CD8-positive, alpha-beta memory T cell (primary cell): ENCODE measurements at places on chromosomes 3 and 15. TPM values are rescaled to one million over a fixed set of nuclear protein-coding genes. Genes with fewer than 3 reads are reported as not detected.

Gene MUC4
- polyA plus RNA-seq: not detected

Gene PDIA5
- 4.4 TPM for polyA plus RNA-seq

Gene HAPLN3
- polyA plus RNA-seq: 24.6 TPM

Gene DNAJA4
- 12.3 TPM for polyA plus RNA-seq

Gene B3GALNT1
- polyA plus RNA-seq: 2.0 TPM

GRCh38 chr15:100112636-100113305, 229.0 kb downstream of the ADAMTS17 start:
- no peak for DNase-seq

- peak; percentile 32 for DNase-seq
These were observed 683 bp upstream of the CPEB1 start for GRCh38 chr15:82647835-82648256.

GRCh38 chr3:146100825-146101444, 60.0 kb downstream of the PLOD2 start:
- no peak for DNase-seq

GRCh38 chr3:25410703-25411102, 17.4 kb upstream of the RARB start:
- DNase-seq: no peak

GRCh38 chr3:53188136-53188685, 27.2 kb downstream of the PRKCD start:
- no peak for DNase-seq
